Suprapubic skin (tissue), 4 donors: ENCODE measurements at places on chromosomes 1 and 21.

- peak; percentile 10 for DNase-seq
Observed at GRCh38 chr1:24374891-24375786, 38.4 kb downstream of the STPG1 start.

DNA sequence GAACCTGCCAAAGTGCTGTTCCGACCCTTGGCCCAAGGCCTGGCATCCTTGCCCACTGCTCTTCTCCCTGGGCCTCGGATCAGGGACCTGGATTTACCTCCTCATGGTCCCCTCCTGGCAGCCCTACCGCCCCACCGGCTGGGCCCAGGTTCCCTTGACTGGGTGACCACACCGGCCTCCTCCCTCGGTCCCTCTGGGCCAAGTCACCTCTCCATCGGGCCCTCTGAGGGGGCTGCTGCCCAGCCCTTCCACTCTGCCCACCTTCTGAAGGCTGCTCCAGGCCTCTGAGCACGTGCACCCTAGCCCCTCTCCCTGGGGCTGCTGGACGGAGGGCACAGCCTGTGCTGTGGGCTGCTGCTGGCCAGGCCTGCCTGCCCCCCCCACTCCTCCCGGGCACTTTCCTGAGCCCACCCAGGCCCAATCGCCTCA is 9.3 kb upstream of the MMEL1 start:
- DNase-seq, result no peak

DNA sequence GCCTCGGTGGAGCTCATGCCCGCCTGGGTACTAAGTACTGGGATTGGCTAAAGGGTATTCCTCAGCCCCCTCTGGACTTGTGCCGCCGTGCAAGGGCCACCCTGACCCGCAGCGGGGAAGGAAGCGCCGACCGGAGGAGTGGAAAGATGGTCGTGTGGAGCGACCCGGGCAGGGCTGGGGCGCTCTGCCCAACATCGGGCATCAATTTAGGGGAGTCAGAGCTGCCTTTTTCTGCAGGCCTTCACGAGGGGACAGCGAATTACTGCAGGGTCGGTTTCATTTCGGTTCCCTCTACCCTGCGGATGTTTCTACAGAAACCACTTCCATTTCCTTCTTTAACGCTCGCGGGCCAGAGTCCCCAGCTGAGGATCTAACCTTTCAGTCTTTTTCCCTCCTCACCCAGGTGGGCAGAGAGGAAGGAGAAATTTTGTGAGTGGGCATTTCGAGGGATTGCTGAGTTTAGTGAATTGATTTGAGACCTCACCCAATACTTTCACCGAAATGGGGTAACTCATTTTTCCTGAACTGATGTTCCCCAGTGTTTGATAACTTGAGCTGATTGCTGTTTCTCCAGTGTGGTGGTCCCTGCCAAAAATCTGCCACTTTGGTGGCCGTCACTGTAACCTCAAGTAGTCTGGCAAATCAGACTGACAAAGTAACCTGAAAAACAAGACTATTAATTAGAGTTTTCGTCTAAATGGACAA is 1.1 kb downstream of the TOR1AIP1 start:
- DNase-seq, result no peak

GRCh38 chr1:25073640-25074270 is 143.7 kb upstream of the RUNX3 start:
- DNase-seq, result no peak

GRCh38 chr1:60583696-60584095 is 498.7 kb upstream of the NFIA start:
- no peak for DNase-seq

DNA sequence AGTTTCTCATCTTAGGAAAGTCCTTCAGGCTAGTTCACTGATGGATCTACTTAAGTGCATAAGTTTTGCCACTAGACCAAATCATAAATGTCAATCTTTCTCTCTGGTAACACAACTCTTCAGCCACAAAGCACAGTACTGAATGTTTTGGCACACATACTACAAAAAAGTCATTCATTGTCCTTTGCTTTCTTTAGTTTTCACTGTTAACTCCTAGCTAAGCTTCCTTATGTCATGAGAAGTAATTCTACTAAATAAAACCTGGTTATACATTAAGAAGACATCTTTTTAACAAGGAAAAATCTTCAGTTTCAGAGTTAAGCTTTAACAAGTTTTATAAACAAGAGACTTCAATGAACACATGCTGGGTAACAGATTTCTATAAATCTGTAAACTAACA is 379.2 kb upstream of the NFIA start:
- no peak for DNase-seq

GRCh38 chr1:85603086-85603880 is 22.7 kb downstream of the CCN1 start:
- no peak for DNase-seq
